Right lung (tissue), 10 donors: ENCODE measurements at places on chromosomes 1 and 21. TPM values are rescaled to one million over a fixed set of nuclear protein-coding genes. Genes with fewer than 3 reads are reported as not detected.
A peak's percentile ranks its signal among the peaks of the same experiment; 100 is the strongest.

DNA sequence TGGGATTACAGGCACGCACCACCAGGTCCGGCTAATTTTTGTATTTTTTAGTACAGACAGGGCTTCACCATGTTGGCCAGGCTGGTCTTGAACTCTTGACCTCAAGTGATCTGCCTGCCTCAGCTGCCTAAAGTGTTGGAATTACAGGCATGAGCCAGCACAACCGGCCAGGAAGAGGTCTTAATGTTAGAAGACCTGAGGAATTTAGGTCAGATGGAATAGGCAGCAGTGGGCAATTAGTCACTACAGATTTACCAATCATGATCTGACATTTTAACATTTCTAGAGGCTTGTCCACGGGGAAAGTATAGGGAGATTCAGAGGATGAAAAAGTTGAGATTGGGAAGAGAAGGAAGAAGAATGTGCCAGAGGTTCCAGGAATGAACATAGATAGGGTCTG is 8.9 kb upstream of the APP start:
- no peak for DNase-seq

GRCh38 chr21:40706176-40706575 is 140.8 kb downstream of the DSCAM start:
- peak; percentile 8 for DNase-seq

- no peak for DNase-seq
Measured at GRCh38 chr21:34590520-34590919, 24.4 kb downstream of the RCAN1 start.

DNA sequence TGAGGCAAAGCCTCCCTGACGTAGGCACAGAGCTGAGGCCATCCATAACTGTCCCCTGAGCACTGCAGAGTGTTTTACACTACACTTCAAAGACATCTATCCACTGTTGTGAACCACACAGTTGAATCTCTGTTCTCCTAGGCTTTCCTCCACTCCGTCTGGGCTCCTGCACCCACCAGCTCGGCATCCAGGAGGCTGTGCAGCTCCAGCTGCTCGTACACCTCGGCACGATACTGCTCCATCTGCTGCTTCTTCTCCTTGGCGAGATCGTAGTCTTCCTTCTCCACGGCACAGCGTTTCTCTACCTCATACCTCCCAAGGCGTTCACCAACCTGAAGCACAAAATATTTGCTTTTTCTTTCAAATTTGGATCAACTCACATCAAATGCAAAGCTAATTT is 18.2 kb downstream of the CEP104 start:
- DNase-seq: no peak

The HEYL gene
- 25.7 TPM for polyA plus RNA-seq
